ENCODE measurements at places on chromosomes 5 and 9.

- no peak for DNase-seq
These were observed at the start of gene CFAP157 for GRCh38 chr9:127706836-127707241. Gene CFAP157, plus strand, starts transcription at chr9:127706988. Its CDS starts 44 bp downstream, at chr9:127707032.

GRCh38 chr5:126514131-126514557 is 80.9 kb downstream of the ALDH7A1 start:
- DNase-seq = no peak

DNA sequence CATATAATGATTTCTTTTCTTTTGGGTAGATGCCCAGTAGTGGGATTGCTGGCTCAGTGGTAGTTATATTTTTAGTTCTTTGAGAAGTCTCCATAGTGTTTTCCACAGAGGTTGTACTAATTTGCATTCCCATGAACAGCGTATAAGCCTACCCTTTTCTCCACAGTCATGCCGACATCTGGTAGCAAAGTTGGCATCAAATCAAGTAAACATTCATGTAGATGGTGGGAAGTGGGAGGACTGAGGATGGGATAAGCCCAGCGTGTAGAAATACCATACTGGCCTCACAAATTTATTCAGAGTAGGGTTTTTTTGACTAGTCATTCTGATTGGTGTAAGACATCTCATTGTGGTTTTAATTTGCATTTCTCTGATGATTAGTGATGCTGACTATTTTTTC is 115.4 kb downstream of the EGFLAM start:
- DNase-seq = no peak

DNA sequence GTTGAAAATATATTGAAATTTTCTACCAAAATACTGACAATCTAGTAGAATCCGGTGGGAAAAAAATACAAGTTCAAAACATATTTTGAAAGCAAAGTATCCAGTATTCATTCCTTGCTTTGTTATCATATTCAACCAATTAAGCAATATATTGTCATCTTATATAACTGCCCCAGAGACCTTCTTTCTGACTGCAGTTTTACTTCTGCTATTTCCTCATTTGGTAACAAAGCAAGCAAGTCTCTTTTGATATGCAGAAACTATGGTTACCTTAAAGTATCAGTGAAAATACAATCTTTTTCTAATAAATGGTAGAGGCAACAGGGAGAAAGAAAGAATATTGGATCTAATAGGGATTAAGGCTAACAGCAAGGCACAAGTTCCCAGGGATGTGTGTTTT is 663.7 kb upstream of the MEF2C start:
- no peak for DNase-seq
